NCI-H2171 (cell line): ENCODE measurements at places on chromosomes 5 and 9.

GRCh38 chr5:95256446-95256845 lies 28.4 kb downstream of the MCTP1 start:
- no peak for DNase-seq

- DNase-seq = no peak
These were observed 108.2 kb downstream of the ST8SIA4 start for GRCh38 chr5:100794844-100795243.

DNA sequence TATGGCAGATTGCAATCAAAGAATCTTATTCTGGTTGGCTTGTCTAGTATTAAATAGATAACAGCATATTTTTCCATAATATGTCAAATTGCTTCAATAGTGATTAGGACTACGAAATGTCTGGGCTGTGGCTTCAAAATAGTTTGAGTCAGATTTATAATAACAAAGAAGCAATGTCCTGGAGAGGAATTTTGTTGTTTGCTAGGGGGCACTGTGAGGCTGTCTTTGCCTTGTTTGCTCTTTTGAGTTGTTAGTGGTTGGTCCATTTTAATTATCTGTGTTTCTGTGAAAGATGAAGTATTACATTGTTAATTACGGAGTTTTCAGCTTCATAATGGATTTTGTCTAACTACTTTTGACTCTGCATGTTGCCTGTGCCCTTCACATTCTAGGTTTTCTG lies 713.6 kb downstream of the TLE4 start:
- DNase-seq = no peak

GRCh38 chr9:108234811-108235210 lies 621.0 kb downstream of the ACTL7B start:
- no peak for DNase-seq

- no peak for DNase-seq
These were observed 758.5 kb upstream of the CTNND2 start for GRCh38 chr5:12662545-12663314.

DNA sequence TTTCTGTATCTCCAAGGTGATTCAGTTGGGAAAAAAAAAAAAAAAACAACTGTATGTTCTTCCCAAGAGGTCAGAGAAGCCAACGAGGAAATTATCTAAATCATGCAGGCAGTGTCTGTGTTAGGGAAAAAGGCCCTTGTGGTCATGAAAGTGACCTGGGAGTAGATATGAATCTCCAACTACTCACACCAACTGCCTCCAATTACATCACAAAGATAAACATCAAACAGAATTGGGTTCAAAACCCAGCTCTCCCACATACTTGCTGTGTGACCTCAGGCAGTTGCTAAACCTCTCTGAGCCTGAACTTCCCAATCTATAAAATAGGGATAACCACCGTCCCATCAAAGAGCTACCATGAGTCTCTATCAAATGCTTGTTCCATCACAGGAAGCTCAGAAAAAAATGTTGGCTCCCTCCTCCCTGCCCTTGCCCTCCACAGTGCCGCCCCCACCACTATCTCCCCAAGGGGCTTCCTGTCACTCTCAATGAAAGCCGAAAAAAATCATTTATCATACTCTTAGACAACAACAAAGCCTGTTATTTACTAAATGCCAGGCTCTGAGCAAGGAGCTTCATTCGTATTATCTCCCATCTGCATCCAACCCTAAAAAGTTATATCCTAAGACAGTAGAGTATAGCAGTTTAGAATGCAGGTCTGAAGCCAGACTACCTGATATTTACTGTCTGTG lies 42.9 kb downstream of the CDK5RAP2 start:
- no peak for DNase-seq

DNA sequence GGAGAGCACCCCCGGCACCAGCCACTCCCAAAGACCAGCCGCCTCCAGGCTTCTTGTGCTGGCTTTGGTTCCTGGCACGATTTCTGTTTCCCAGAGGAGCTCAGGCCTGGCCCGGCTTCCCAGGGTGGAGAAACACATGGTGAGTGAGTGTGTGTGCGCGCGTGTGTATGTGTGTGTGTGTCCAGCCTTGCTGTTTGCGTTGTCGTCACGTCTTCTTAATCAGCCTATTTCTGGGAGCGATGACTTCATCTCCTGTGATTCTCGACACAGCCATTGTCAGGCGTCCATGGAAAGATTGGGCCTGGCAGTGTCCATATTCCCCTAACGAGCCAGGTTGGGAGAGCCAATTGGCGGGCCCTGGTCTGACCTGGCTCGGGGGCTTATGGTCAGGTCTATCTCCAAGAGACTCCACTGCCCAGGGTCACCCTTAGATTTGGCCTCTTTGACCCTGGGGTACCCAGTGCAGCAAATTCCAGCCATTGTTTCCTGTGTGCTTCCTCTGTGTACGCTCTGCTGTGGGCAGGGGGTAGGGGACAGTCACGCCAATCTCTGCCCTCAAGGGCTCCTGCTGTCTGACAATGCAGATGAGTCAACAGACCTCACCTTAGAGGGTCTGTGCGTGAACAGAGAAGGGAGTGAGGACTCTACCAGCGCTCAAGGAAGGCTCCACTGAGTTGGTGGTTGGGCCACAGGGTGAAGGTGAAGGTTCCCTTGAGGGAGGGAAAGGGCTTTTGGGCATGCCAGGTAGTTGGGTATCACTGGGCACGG lies 73.8 kb downstream of the DAB2IP start:
- no peak for DNase-seq

- DNase-seq = no peak
These were observed 330.7 kb upstream of the DAB2 start for GRCh38 chr5:39755452-39755851.

- no peak for DNase-seq
These were observed 2.0 kb upstream of the APC start for GRCh38 chr5:112735702-112736101.

DNA sequence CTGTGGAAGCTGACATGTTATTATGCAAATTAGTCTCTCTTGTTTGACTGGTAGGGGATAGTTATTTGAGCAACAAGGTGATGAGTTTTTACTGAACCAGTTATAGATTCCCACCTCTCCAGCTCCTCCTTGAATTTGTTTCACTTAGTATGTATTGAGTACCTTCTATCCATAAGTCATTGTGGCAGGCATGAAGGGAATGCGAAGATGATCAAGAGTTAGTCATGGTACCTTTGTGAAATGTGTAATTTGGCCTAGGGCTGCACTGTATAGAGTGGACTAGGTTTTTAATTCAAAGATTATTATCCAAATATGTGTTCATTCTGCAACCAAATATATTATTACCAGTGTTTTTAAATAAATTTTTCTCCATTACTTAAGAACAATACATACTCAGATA lies 110.1 kb downstream of the HACD4 start:
- no peak for DNase-seq

DNA sequence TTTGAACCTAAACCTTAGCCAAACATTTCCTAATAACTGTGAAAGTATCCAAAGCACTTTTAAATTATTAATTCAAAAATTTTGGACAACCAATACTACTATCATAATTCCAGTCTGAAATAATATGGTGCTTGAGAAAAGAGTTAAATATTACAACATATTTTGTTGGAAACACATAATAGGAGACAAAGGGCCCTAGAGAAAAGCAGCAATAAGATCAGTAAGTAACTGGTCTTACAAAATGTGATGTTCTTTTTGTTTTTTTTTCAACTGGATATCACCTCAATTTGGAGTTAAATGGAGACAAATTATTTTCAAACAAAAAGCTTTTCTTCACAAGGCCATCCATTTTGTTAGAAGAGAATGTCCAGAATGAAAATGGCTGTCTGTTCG lies 21.1 kb downstream of the SRFBP1 start:
- no peak for DNase-seq

DNA sequence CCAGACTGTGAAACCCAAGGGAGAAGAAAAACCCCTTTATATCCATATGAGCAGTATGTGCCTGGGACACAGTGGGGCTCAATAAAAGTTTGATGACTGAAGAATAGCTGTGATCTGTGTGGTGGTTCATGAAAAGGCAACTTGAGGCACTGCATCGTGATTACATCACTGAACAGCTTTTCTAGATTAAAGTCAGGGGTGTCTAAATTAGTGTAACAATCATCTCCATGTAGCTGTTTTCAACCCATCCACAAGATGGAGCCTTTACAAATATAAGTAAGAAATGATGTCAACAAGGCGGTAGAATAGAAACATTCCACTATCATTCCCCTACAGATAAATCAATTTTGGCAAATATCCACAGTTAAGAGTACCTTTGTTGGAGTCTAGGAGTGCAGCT lies 55.5 kb downstream of the PRRC1 start:
- no peak for DNase-seq

DNA sequence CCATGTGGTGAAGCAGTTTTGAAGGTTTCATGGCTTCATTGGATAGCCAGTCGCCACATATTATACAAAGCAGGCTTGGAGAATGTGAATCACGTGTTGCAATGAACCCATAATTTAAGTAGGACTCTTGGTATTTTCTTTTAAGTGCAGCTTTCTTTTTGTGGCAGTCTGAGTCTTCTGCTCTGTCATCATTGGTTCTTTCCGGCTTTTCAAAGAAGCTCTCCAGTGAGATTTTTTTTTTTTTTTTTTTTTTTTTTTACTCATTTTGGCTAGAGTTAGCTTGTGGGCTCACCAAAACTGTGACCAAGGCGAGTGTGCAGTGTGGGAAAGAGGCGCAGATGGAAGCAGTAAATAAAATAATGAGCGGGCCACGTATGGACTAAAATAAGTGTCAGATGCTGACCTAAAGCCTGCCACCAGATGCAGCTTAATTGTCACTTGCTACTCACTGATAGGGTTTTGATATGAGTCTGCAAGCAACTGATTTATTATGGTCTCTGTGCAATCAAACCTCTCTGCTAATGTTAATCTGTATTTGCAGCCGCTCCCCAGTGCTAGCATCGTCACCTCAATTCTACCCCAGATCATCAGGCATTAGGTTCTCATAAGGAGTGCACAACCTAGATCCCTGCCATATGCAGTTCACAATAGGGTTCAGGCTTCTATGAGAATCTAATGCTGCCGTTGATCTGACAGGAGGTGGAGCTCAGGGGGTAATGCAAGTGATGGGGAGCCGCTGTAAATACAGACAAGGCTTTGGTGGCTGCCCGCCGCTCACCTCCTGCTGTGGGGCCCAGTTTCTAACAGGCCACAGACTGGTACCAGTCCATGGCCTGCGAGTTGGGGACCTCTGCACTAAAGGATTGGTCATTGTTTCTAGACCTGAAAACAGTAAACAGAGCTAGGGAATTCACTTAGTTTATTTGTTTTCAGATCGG lies 45.5 kb upstream of the LARP1 start:
- DNase-seq = no peak

- DNase-seq = no peak
These were observed 85.7 kb downstream of the LMX1B start for GRCh38 chr9:126699401-126699881.

DNA sequence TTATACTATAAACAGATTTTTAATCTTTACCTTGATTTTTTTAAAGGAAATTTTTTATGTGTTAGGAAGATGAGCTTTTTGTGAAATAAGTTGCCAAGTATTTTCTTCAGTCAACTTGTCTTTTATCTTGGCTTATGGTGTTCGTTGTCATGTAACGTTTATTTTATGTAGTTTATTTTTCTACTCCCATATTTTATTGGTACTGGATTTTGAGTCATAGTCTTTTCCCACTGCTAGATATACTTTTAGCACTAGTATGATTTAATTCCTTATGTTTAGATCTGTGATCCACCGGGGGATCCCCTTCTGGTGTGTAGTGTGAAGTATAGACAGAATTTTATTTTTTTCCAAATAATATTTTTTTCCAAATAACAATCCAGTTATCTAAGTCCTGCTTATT lies 54.2 kb downstream of the DENND4C start:
- DNase-seq = no peak

GRCh38 chr5:14109041-14109747 lies 33.9 kb upstream of the TRIO start:
- DNase-seq = no peak

DNA sequence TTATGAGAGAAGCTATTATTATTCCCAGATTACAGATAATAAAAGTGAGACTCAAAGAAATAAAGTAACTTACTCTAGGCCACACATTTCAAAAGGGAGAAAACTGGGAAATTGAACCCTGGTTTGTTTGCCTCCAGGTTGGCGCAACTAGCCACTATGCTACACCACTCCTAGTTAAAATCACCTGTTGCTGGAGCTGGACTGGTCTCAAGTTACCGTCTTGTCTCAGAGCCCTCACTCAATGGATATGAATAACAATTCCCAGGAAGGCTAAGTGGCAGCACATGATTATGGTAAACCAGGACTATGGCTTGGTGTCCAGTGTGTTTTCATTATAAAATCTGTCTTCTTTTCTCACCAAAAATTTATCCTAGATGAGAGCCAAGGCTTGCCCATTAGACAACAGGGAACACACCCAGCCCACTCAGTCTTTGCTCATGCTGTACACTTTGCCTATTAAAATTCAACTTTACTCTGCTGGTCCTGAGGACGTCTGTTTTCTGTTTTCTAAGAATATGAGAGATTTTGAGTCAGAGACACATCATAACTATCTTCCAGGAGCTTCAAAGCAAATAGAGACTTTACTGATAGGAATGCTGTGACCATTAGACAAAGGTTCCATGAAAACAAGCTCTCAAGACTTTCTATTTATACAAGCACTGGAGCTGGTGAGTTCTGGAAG lies 58.1 kb downstream of the ADRB2 start:
- no peak for DNase-seq

- no peak for DNase-seq
These were observed 31.4 kb downstream of the AHRR start for GRCh38 chr5:352639-353611.

DNA sequence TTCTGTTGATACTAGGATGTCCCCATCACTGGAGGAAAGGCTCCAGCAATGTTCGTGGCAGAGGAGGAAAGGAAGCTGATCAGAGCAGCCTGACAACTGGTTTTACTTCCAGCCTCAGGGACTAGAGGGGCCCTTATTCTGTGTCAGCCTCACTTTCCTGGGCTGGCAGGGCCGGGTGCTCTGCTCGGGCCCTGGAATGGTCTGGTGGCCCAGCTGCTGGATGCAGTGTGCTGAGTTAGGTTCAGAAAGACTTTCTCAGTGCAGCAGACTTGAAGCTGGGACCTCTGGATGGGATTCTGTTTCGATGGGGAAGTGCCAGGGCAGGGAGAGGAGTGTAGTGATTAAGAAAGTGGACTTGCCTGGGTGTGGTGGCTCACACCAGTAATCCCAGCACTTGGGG lies 81.0 kb downstream of the MACROH2A1 start:
- no peak for DNase-seq

DNA sequence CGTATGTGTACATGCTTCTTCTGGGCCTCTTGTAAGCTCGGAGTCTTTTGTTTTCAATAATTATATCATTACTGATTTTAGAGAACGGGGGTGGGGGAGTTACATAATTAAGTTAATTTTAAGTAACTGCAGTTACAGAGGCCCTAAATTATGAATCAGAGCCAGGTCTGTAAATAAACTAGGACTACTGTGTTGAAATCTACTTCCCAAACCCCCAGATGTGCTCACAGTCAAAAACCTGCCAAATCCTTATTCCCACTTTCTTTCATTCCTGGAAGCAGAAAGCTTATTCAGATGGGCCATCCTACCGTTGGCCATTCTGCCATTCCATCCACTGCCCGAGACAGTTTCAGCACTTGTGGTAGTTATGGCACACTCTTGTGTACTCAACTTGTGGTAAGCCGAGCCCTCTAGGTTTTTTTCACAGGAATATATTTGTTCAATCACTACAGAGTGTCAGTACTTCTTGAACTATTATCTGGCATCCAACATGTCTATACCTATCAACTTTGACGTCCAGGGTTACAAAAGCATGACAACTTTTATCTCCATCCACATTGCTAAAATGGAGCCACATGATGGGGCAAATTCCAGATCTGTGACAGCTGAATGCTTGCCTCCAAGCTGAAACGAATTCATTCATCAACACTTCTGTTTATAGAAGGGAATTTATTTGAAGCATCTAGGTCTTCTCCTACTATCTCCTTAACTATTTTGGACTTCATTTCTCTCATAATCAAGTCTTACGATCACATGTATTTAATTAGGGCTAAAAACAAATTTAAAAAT lies 37.8 kb downstream of the GLRX start:
- no peak for DNase-seq

GRCh38 chr9:133731876-133732638 lies 6.1 kb downstream of the SARDH start:
- DNase-seq = peak; percentile 98
